HT1080 (cell line): ENCODE measurements at places on chromosomes 3 and 15.
A peak's percentile ranks its signal among the peaks of the same experiment; 100 is the strongest.

DNA sequence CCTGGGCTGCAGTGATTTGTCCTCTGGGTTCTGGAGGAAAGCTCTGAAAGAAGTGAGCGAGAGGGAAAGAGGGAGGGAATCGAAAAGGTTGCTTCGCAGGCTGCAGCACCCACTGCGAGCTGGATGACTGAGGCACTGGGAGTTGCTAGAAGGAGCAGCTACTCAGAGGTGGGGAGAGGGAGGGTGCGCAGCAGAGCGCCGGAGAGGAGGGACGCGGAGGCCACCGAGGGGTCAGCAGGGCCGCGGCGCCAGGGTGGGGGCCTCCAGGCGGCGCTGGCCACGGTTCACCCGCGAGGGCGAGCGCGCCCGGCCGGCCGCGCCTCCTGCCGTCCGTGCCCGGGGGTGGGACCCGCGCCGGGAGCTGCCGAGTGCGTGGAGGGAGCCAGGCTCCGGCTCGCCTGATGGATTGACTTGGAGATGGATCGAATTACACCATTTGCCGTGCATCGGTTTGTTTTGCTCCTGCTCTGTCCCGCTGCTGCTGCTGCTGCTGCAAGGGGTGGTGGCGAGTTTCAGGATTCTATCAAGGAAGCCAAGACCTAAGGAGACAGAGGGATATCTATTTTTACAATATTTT, at the start of gene SEMA6D:
Gene SEMA6D, plus strand, starts transcription at position 470 of the 577 bp plus-strand sequence. CDS start 42,294 bp downstream, outside the sequence.
- peak; percentile 57 for DNase-seq

- peak; percentile 74 for DNase-seq
These were observed at the start of gene ADAMTS9 for GRCh38 chr3:64687781-64688604. Gene ADAMTS9, minus strand, starts transcription at chr3:64688000. Its CDS starts 343 bp downstream, at chr3:64687657.

DNA sequence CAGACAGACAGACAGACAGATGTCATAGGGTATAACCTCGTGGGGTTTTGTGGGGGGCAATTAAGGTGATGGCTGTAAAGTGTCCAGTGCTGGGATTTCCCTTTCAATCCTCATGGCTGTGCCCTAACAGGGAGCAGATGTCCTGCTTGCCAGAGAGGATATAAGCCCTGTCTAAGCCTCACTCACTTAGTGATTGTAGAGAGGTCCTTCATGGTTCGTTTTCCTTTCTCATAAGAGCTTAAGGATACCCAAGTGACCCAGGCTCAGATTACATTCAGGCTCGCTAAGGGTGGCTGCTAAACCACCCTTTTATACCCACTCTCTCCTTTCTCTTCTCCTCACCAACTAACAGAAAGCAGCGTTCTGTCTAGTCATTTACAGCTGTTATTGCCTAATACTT, 19.2 kb downstream of the LYSMD2 start:
- no peak for DNase-seq

DNA sequence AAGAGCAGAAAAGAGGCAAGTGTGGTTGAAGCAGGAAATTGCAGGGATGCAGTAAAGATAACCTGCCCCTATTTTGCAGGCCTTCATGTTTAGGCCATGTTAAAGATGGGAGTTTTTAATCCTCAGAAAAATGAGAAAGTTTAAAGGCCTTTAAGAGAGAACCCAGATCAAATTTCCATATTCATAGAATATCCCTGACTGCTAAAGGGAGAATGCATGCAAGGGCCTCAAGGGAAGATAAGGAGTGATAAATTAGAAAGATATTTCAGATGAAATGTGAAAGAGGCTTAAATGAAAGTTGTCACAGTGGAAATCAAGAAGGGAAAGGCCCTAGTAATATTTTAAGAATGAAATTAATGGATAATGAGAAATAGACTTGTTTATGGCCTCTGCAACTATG, 292.1 kb downstream of the SATB1 start:
- DNase-seq, result no peak
